ENCODE measurements at places on chromosomes 12 and 14. TPM values are rescaled to one million over a fixed set of nuclear protein-coding genes. Genes with fewer than 3 reads are reported as not detected.

DNA sequence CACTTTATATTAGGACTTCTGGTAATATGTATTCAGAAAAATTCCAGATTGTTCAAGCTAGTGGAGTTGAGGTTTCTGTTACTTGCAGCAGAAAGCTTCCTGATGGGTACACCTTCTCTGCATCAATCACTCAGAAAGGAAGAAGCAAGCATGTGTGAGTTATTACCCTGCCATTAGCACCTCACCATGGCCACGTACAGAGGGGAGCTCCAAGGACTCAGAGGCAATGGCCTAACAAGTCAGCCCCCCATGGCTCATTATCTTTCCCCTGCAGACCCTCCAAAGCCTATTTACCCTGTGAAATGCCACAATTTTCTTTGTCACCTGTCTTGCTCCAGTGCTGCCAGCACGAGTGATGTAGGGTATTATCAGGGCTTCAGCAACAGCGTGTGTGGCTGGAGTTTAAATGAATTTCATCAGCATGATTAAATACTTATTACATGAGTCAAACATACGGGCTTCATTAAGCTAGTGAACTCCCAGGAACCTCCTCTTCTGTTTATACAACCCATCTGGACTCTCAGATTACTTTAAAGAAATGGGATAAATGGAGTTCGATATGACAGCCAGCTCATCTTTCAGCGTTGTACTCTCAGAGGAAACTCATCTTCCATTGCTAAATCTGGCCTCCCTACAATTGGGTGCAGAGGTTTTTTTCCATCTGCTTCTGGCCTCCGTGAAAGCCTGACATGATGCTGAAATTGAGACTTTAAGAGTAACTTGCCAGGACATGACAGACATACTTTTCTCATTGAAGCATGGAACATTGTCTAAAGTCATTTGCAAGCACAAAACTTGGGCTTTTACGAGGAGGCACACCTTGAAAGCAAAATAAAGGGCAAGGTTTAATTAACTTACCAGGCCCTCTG, 135.9 kb downstream of the TMEM30B start:
- peak; percentile 97 for DNase-seq

DNA sequence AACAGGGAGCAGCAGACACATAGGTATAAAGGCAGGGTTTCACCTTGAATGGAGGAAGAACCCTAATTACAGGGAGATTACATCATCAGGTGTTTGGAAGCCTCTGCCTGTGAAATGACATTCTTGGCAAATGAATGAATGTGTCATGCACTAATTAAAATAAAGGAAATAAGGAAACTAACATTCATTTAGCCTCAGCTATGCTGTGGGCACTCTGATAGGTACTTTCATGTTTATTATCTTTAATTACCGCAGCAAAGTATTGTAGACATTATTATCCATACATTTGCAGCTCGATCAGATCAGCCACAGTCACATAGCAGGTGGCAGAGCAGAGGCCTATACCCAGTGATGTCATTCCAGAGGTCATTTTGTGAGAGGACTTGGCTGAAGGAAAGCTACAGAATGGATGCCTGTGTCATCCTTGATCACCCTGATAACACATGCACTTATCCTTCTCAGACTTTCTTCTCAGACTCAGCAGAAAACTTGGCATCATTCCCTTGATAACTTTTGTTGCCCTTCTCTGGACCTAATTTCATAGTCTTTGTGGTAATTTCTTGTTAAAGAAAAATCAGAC, 18.4 kb downstream of the ZNF664 start:
- DNase-seq: peak; percentile 29

GRCh38 chr12:101563212-101563611, 31.6 kb upstream of the MYBPC1 start:
- no peak for DNase-seq

Gene RESF1
- 19.9 TPM for total RNA-seq

Gene MTERF2
- 4.5 TPM for total RNA-seq

DNA sequence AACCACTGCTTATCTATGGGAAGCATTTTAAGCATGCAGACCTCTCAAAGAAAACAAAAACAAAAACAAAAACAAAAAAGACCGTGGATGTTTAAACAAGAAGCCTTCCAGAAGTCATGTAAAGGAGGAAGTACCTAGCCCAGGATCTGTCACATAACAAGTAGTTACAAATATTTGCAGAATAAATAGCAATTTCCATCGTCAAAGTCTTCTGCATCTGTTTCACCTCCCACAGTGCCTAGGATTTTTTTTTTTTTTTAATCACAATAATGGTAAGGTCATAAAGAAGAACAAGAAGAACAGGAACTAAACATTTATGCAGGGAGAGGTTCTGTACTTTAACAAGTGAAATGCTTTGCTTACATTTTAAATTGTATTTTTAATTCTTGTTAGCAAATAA, 2.4 kb upstream of the STXBP6 start:
- DNase-seq: no peak

DNA sequence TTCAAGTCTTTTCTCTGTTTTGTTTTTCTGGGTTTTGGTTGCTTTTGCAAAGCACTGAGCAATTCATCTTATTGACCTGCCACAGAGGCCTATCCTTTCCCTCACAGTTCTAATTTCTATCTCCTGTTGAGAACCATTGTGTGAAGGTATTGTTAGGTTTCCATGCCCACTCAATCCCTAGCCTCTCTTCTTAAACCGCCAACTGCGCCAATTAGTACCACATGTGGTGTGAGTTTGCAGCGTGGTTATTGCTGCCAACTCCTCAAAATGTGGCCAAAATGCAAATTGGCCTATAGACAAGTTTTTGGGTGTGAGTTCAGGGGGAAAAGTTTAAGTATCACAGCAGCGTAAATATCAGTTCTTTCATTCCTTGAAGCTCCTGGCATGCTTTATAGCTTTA, 232.6 kb downstream of the FLRT2 start:
- no peak for DNase-seq

DNA sequence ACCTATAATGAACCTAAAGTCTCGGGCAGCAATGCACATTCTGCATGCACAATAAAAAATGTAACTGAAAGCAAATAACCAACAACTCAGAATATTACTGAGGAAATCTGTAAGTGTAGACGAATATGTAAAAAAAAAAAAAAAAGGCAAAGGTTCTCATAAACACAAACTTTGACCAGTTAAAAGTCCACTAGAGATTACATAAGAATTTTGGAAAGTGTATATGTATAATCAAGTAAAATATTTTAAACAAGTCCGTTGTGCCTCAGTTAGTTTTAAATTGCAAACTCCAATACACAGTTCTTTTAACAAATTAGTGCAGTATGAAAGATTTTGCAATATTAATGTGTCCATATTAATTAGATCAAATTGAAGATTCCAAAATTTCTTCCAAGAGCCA, 35.3 kb upstream of the PAPOLA start:
- DNase-seq: no peak

- DNase-seq: no peak
Measured at GRCh38 chr14:54392131-54392859, 4.5 kb upstream of the CDKN3 start.

DNA sequence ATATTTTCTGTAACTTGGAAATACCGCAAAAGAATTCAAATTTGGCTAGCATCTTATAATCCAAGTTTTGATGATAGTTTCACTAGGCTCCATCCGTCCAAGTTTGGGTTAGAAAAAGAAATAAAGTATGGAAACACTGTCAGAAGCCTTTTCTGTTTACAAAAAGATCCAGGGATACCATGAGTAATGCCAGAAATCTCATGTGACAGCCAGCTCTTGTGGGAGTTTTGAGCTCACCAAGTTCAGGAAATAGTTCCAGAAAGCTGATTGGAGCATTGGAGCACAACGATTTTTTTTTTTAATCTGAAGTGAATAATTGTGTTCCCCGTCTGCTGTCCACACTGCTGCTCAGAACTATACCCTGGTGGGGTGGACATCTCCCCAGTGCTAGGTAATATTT, 229.7 kb upstream of the NPAS3 start:
- DNase-seq: peak; percentile 95

Gene OR6C6
- total RNA-seq: not detected
